ENCODE measurements at places on chromosomes 11 and 22. TPM values are rescaled to one million over a fixed set of nuclear protein-coding genes. Genes with fewer than 3 reads are reported as not detected.

DNA sequence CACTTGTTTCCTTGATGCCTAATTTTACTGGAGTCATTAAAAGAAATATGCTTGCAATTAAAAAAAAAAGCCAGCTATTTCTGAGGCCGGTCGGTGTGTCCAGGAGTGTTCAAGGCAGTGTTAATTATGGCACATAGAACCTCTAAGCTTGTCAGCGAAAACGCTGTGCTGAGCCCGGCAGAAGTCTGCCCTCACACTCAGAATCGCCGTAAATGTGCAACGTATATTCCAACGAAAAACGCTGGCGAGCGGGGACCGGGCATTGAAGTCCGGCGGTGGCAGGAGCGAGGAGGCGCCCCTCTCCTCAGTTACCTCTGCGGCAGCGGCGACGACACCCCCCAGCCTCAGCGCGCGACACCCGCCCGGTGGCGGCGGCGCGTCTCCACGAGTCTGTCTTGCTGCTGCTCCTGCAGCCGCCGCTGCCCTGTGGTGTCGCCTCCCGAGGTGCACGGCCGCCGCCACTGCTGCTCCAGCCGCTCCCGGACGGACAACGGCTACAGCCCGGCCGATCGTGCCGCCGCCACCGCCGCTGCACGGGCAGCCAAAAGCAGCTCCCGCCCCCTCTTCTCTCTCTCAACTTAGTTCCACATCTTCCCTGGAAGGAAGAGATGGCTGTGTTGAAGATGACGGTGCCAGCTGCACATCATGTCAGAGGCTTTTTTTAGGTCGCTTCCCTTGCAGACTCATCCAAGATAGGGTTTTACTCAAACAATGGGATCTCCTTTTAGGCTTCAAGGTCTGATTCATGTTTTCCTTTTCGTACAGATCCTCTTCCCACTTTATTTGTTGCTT, 56.0 kb downstream of the JAM3 start:
- peaks cover 5% of the 10 kb centered on the region for H3K4me1 ChIP-seq
- no peak overlapping the region for H3K4me3 ChIP-seq

The CPT1A gene
- 29.9 TPM for total RNA-seq

DNA sequence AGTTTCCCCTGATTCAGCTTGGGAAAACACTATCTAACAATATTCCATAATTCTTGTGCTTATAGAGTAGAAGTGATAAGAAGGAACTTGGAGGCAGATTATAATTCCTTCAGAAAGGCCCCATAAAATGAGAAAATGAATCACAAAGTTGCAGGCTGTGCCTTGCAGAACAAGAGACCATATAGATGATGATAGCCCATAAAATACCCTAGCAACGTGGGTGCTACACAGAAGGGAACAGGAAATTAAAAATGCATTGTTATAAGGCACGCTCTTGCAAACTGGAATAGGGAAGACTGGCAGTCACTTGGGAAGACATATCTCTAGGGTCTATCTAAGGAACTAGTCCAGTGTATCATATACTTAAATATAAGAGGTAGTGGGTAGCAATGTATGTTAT, 67.6 kb downstream of the KIF18A start:
- H3K36me3 ChIP-seq = no peaks in the 10 kb centered on the region
- H3K27ac ChIP-seq = no peak overlapping the region
- no peak for DNase-seq
- H3K4me1 ChIP-seq = no peaks in the 10 kb centered on the region
- H3K4me3 ChIP-seq = no peak overlapping the region

- peak; percentile 65 for DNase-seq
- H3K4me1 ChIP-seq = peaks cover 43% of the 10 kb centered on the region
- H3K36me3 ChIP-seq = no peaks in the 10 kb centered on the region
- H3K27ac ChIP-seq = peak overlapping the region; percentile 89
- H3K4me3 ChIP-seq = no peak overlapping the region
- no peaks in the 10 kb centered on the region for H3K27me3 ChIP-seq
These were observed 18.1 kb upstream of the MRTFA start for GRCh38 chr22:40654522-40655167.

- peaks cover 48% of the 10 kb centered on the region for H3K4me1 ChIP-seq
- no peaks in the 10 kb centered on the region for H3K27me3 ChIP-seq
- no peak overlapping the region for H3K27ac ChIP-seq
- no peak overlapping the region for H3K4me3 ChIP-seq
- DNase-seq = no peak
- H3K36me3 ChIP-seq = no peaks in the 10 kb centered on the region
These were observed 5.5 kb downstream of the PACSIN2 start for GRCh38 chr22:43009444-43009843.

The CHRDL2 gene
- total RNA-seq = not detected
